HT1080 (cell line): ENCODE measurements at places on chromosomes 7 and 10. TPM values are rescaled to one million over a fixed set of nuclear protein-coding genes. Genes with fewer than 3 reads are reported as not detected.
A peak's percentile ranks its signal among the peaks of the same experiment; 100 is the strongest.

GRCh38 chr7:47153058-47153457 is 428.9 kb downstream of the TNS3 start:
- peak; percentile 57 for DNase-seq

DNA sequence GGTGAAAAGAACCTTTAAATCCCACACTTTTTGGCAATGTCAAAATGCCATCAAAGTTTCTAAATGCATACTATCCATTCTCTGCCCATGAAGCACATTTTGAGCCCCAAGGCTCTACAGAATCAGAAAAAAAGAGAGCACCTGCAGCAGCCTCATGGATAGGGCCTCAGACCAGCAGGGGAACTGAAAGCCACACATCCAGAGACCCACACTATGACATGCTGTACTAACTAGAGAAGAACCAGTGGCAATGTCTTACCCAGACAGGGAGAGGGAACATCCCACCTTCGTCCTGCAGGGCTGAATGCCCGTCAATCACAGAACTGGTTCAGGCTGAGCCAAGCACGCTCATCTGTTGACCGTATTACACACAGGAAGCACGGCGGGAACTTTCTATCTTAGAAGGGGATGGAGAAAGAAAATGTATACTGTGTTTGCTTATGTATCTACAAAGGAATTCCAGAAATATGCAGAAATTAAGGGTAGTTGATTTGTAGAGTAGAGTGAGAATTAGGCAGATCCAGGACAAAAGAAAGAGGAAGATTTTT is 237.2 kb downstream of the GLI3 start:
- DNase-seq: no peak

CLEC5A gene
- not detected in 2 replicates for total RNA-seq

- no peak for DNase-seq
These were observed 2.7 kb downstream of the MXI1 start for GRCh38 chr10:110209926-110210673.

ZNF22 gene
- total RNA-seq: 14.6 and 16.3 TPM in 2 replicates

RNF32 gene
- 1.2 and 1.7 TPM in 2 replicates for total RNA-seq

DNA sequence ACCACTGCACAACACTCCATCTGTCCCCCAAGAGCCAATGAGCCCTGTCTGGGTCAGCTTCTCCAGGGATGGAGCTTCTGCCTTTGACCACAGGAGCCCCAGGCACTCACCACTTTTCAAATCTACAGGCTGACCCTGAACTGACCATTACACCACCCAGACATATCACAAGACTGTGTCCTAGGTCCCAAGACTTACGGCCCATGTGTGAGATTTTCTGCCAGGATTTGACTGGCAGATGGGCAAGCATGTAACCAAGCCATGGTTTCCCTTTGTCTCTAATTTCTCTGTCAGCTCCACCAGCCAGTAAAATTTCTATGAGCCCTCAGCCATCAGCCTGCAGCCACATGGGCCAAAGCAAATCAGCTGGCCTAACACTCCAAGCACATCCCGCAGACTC is 92.5 kb downstream of the SH3PXD2A start:
- DNase-seq: no peak

DNA sequence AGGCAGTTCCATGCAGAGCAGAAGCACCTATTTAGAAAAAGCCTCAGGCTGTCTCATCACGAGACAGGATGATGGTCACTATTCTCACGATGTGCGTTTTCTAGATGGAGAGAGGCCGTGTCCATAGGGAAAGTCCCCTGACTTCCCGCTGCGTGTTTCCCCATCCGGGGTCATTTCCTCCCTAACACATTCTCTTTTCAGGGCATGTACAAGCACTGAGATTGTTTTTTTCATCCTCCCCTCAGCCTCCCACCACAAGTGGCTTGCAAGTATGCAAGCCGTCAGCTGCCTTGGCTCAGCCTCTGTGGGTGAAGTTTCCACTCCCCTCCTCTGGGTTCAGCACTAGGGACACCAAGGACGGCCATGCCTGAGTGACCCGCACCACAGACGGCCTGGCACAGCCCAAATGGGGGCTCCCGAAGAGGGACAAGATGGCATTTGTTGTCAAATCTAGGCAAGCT is 2.7 kb upstream of the CALML5 start:
- DNase-seq: peak; percentile 2

DNA sequence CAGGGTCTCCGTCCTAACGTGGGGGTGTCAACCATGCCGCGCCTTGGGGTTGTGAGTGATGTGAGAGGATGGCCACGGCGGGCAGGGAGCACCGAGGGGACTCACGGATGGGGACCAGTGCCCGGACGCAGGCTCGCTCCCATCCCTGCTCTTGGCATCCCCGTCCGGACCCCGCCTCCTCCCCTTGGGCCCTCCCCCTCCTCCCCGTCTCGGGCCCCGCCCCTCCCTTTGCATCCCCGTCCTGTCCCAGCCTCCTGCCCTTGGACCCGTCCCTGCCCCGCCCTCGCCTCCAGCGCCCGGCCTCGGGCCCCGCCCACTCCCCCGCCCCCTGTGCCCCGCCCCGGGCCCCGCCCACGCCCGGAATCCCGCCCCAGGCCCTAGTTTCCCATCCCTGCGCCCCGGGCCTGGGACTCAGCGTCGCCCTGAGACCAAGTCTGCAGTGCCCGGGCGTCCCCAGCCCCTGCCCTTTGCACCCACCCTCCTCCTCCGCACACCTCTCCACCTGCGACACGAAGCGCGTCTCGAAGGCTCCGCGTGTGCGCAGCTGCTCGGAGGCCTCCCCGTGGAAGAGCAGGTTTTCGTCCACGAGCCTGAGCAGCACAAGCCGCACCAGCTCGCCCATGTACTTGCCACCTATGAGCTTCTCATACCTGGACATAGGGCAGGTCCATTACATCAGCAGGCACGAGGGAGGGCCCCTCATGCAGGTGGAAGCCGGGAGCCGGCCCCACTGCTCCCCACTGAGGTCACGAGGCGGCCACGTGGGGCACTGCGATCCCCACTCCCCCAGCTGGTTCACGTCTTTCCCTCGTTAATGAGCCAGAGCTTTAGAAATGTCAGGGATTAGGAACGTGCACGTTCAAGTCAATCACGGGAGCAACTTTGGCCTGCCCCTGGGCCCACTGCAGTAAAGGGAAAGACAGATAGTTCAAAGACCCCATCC is 5.1 kb upstream of the MYL7 start:
- no peak for DNase-seq

GRCh38 chr10:22714479-22715289 is at the start of gene PIP4K2A:
Gene PIP4K2A (minus strand): TSS chr10:22714578. CDS start chr10:22714326, 252 bp downstream.
- DNase-seq: no peak

PIK3AP1 gene
- 3.0 TPM in 2 replicates for total RNA-seq

DNA sequence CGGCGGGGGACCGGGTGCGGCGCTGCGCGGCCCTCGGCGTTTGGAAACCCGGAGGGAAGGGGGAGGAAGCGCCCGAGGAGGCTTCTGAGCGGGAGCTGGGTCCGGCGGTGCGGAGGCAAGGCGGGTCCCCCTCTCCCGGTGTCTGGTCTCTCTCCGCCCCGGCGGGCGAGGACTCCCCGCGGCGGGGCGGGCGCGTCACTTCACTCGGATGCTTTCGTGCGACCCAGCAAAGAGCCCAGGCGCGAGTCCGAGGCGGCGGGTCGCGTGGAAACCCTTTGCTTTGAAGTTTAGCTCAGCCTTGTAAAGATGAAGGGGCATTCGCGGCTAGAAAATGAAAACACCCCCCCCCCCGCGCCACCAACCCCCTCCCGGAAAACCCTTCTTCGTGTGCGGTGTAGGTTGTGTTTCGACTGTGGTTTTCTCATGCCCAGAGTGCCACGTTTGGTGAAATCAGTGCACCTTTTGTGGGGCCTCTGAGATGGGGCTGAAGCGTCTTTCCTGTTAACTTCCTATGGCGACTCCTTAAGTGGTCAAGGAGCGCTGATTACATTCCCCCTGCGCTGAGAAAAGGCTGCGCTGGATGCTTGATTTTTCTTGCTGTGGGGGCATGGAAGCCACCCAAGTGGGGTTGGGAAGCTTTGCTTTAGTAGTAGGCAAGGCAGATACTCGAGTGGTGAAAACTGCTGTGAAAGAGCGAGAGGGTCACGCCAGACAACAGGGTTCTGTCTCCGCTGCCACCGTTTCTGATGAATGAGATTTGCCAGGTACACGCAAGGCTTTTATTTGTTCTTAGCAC is 876 bp downstream of the GNAI1 start:
- peak; percentile 27 for DNase-seq

RHOBTB1 gene
- 5.9 and 6.8 TPM in 2 replicates for total RNA-seq

DNA sequence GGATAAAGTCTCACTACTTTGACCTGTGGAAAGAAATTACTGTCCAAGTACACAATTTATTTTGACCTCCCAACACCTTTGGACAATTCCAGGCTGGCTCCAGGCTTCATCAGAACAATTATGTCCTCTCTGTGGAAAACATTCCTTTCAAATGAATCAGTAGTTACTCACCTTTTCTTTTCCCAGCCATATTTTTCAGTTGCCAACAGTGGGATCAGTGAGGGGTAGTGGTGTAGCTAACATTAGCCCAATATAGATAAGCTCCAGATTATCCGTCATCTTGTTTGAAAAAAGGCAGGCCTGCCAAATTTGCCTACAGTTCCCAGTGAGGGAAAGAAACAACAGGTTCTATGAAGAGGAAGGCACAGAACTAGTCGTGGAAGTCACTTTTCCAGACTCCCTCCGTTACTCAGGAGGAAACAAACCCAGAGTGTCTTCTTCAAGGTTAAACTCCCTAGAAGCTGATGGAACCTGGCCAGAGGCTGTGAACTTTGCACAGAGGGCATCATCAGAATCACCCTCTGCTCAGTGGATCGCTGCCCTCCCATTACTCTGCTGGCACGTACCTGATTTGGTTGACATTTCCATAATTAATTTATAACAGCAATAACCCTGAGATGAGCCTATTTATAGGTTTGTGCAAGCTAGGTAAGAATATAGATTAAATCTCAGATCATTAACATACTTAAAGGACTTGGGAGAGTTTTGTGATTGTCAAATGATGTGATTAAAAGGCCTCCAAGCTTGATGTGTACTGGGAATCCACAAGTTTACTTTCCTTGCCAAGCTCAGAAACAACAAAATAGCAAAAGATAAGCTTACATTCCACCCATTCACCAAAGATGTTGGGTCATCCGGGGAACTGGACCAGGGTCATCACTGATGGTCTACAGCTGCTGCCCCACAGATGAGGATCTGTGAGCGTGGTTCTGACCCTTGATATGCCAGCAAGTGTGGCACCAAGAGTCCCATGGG is 654.6 kb upstream of the GALNT17 start:
- DNase-seq: peak; percentile 83

DNA sequence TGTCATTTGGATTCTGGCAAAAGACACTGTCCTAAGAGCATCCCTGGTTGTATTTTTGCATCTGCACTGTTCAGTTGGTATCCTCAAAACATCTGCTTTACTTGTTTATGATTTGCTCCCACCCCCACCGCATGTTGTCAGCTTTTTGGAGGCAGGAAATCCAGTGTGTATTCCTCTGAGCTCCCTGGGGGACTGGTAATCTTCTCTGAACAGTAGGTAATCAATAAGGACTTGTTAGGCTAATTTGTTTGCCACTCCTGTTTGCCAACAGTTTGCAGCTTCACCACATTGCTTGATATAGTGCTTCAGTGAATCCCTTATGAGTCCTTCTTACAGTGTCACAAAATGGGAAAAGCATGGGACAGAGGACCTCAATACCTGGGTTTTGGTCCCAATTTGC is 49.1 kb downstream of the FEZF1 start:
- no peak for DNase-seq

- no peak for DNase-seq
These were observed 102.8 kb downstream of the DYNC2I1 start for GRCh38 chr7:158959021-158959717.

GRCh38 chr7:104993217-104993862 is 20.7 kb upstream of the KMT2E start:
- DNase-seq: no peak

BICC1 gene
- total RNA-seq: 7.9 and 8.7 TPM in 2 replicates

PRPS1L1 gene
- not detected in 2 replicates for total RNA-seq

PILRA gene
- total RNA-seq: 0.61 and 1.2 TPM in 2 replicates

DNA sequence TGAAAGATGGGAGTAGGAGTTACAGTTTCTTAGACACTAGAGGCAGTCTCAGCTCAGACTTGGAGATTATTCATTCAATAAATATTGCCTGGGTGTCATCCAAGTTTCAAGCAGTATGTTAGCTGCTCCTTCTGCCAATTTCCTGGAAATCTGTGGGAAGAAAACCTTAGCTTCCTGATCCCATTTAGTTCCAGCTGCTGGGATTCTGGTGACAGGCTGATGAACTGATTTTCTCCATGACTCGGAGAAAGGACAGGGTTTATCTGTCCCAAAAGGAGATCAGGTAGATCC is 95.8 kb downstream of the CLEC2L start:
- peak; percentile 33 for DNase-seq

DNA sequence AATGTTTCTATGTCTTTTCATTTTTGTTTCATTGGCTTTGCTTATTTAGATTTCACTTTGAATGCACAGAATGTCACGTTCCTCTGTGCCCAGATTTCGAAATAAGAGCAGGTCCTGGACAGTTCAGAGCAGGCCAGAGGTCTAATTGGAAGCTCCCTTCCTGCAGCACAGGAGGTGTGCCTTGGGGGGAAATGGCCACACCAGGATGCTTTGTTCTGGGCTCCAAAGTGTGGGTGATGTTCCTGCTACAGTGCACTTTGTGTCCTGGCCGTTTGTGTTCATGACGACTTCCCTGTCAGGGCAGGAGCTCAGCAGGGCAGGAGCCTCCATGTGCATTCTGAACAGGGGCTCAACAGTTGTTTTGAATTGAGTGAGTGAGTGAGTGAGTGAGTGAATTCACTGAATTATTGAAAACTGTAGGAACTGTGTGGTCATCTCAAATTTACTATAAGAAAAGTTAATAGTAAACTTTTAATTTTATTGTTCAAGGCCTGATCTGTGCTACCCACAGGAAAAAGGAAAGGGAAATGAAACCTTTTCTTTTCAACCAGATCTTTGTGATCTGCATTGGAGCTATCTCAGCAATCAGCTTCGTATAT is 109.5 kb upstream of the GJD4 start:
- DNase-seq: no peak

GIMAP2 gene
- total RNA-seq: 3.4 and 5.7 TPM in 2 replicates

GRCh38 chr10:86522510-86522855 is 891 bp upstream of the WAPL start:
- DNase-seq: no peak
